ENCODE measurements at places on chromosomes 12 and 14.

GRCh38 chr14:42944284-42944683 lies 1337.6 kb downstream of the LRFN5 start:
- H3K36me3 ChIP-seq = no peaks in the 10 kb centered on the region
- no peak overlapping the region for H3K4me3 ChIP-seq
- no peak for DNase-seq
- H3K27me3 ChIP-seq = no peaks in the 10 kb centered on the region
- H3K27ac ChIP-seq = no peak overlapping the region
- H3K4me1 ChIP-seq = no peaks in the 10 kb centered on the region

DNA sequence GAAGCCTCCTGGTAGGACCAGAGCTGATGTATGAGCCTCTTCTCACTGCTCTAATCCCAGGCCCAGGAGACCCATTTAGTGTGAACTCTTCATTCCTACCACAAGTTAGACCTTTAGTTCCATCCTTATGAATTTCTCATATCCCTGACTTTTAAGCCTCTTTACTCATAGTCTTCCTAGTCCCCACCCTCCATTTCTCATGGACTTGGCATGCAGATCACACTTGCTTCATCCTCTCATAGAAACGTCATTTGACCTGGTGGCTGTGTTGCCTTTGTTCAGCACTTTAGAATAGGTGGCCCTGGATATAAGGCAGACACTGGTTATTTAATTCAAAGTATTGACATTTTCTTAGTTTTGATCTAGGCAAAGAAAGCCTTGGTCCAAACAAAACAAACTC lies 99.5 kb downstream of the SLC16A7 start:
- no peak for DNase-seq
- no peaks in the 10 kb centered on the region for H3K27me3 ChIP-seq
- peaks cover 6% of the 10 kb centered on the region for H3K4me1 ChIP-seq
- H3K4me3 ChIP-seq = no peak overlapping the region
- H3K27ac ChIP-seq = no peak overlapping the region
- peaks cover 15% of the 10 kb centered on the region for H3K36me3 ChIP-seq

DNA sequence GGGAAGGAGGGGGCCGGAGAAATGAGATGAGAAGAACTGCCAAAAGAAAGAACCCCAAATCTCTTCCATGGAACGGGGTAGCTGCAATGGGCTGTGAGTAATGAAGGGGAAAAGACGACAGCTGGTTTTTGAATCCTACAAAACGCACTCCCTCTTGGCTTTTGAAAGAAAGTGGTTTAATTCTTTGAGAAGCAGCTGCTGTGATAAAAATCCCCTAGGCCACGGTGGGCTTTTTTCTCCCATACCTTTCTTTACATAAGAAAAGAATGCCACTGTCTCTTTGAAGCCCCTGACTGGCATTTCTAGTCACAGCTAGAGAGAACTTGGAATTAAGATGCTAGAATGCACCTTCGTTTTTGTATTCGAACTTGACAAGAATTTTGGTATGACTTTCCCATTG lies 486.1 kb downstream of the GLT1D1 start:
- H3K27ac ChIP-seq = no peak overlapping the region
- H3K4me3 ChIP-seq = no peak overlapping the region
- H3K36me3 ChIP-seq = no peaks in the 10 kb centered on the region

DNA sequence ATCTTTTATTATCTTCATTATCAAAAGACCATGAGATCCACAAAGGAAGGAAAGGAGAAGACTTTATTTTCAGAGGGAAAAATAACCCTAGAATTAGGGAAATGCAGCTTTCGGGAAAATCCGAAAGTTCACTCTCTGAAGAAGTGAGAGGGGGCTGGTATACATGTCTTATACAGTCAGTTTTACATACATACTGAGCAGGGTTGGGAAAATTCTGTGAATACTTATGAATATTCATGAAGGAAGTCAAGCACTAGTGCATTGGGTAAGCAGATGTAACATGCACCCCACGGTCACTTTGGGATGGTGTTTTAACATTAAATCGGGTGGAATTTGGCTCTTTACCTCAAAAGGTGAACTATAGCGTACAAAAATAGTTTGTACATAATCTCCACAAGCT lies 15.7 kb upstream of the KLRF1 start:
- H3K4me1 ChIP-seq = peaks cover 17% of the 10 kb centered on the region
- H3K4me3 ChIP-seq = no peak overlapping the region
- H3K27ac ChIP-seq = peak overlapping the region; percentile 2
- DNase-seq = no peak

DNA sequence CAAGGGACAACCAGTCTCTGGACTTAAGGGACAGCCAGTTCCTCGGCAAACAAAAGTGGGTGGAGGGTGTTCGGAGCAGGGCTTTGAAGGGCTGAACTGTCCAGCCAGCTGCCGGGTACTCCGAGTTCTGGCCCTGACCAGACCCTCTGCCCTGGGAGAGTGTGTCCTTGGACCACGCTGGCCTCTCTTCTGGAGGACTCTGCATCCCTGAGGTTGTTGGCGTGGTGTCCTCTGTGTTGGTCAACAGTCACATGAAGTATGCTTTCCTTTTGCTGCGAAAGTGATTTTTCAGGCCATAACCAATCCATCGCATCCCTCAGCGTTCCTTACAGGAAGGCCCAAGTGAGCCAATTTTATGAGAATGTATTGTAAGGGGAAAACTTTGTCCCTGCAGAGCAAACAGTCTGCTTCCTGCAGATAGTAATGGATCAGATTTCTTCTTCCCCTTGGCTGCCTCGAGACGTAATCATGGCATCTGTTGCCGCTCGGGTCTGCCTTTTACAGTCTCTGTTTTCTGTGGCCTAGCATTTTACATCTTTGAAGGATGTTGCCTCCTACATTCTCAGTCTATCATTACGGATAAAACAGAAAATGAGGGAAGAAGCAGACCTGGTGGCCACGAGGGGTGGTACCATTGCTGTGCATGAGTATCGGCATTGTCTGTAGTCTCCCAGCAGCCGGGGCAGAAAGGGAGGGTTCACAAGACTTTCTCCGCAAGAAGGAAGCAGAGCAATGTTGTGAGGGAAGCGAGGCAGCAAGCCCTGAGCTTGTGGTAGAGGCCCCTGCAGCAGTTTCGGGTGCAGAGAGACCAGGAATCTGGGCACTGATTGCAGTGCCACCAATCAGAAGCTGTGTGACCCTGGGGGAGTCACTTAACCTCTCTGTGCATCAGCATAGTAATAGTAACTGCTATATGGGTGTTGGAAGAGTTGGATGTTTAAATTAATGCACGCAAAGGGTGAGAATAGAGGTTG lies 47.4 kb downstream of the SMIM41 start:
- DNase-seq = no peak
- no peaks in the 10 kb centered on the region for H3K36me3 ChIP-seq
- H3K4me3 ChIP-seq = no peak overlapping the region
- H3K27me3 ChIP-seq = peaks cover 9% of the 10 kb centered on the region
- H3K27ac ChIP-seq = no peak overlapping the region

DNA sequence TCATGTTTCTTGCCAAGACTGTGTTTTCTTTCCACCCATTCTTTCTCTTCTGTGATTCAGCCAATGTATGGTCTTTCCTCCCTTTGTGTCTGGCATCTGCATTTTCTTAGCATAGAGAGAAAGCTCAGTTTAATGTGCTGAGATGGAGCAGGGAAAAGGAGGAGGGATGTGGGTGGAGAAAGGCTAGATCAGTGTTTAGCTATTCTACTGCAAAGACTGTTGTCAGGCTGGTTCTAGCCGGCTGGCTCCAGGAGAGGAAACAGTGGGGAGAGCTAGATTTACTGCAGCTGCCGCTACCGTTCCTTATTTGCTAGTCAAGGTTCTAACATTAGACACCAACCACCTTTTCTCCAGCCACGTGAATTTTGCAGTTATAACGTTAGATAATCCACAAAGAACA lies 5.2 kb upstream of the RIMKLB start:
- DNase-seq = no peak
- H3K36me3 ChIP-seq = no peaks in the 10 kb centered on the region
- H3K27me3 ChIP-seq = peaks cover 9% of the 10 kb centered on the region
- H3K4me3 ChIP-seq = no peak overlapping the region
- peaks cover 14% of the 10 kb centered on the region for H3K4me1 ChIP-seq
- H3K27ac ChIP-seq = no peak overlapping the region

DNA sequence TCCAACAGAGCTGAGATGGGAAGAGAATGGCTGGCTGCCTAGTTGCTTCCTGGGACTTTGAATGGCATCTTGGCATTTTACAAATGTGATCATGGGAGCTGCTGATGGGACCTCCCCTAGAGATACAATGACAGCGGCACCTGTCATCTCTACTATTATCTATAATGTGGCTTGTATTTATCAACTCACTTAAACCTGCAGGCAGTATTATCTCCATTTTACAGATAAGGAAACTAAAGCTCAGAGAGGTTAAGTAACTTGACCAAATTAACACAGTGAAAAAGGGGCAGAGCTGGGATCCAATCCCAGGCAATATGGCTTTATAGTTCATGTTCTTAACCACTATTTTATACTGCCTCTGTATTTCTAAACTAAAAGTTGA lies 111.7 kb downstream of the CHST11 start:
- peaks cover 14% of the 10 kb centered on the region for H3K36me3 ChIP-seq
- peaks cover 60% of the 10 kb centered on the region for H3K4me1 ChIP-seq
- no peak for DNase-seq
- H3K27ac ChIP-seq = peak overlapping the region; percentile 44

DNA sequence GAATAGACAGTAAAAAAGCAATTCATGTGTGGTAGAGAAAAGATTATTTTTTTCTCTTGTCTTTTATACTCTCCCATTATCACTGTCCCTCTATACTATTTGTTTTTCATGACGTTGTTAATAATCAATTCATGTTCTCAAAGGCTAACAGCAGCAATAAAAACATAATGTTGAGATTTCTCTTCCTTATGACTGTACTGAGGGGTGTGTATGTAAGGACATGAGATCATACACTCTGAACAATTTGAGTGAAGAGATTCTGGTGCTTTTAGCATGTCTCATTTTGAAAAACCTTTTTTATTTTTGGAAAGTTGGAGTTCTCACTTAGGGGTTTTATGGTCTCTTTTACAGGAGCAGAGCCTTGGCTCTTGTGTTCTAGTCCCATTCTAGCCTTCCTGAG lies 3.8 kb upstream of the TSPAN8 start:
- DNase-seq = no peak
- H3K36me3 ChIP-seq = no peaks in the 10 kb centered on the region
- no peak overlapping the region for H3K4me3 ChIP-seq
- no peaks in the 10 kb centered on the region for H3K27me3 ChIP-seq
- H3K27ac ChIP-seq = no peak overlapping the region
- no peaks in the 10 kb centered on the region for H3K4me1 ChIP-seq

DNA sequence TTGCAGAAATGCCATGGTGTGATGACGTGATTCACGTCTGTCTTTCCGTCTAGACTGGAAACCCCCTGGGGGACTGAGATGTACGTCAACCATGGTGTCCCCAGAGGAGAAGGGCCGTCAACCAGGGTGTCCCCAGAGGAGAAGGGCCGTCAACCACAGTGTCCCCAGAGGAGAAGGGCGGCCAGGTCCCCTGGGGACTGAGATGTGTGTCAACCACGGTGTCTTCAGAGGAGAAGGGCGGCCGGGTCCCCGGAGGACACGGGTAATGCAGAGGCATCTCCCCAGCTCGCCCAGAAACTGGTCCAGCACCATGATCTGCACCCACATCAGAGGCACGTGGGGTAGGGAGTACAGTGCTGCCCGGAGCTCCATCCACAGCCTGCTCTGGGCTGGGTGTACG lies 30.6 kb upstream of the GALNT9 start:
- DNase-seq = no peak
- no peaks in the 10 kb centered on the region for H3K36me3 ChIP-seq
- H3K4me3 ChIP-seq = no peak overlapping the region
- H3K27me3 ChIP-seq = no peaks in the 10 kb centered on the region
- H3K27ac ChIP-seq = no peak overlapping the region

- no peak for DNase-seq
- peaks cover 8% of the 10 kb centered on the region for H3K27me3 ChIP-seq
- no peak overlapping the region for H3K27ac ChIP-seq
- H3K4me1 ChIP-seq = no peaks in the 10 kb centered on the region
Observed at GRCh38 chr14:20524027-20524426, 18.7 kb downstream of the RNASE10 start.

DNA sequence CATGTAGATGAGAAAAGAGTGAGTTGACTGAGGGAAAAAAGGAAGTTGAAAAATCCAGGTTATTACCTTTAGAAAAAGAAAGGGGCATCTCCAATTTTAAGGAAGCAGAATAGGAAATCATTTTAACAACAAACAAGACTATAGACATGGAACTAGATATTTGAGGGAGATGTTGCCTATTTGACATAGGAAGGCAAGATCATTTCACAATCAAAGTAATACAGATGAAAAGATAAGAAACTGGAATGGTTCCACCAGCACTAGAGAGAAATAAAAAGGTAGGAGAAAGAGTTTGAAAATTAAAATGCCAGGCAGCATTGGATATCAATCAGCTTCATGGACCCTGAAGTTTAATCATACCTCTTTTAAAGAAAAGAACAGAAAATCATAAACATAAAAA lies 881.0 kb upstream of the MGAT4C start:
- no peak for DNase-seq
- H3K27me3 ChIP-seq = no peaks in the 10 kb centered on the region
- H3K4me3 ChIP-seq = no peak overlapping the region
- H3K36me3 ChIP-seq = no peaks in the 10 kb centered on the region

DNA sequence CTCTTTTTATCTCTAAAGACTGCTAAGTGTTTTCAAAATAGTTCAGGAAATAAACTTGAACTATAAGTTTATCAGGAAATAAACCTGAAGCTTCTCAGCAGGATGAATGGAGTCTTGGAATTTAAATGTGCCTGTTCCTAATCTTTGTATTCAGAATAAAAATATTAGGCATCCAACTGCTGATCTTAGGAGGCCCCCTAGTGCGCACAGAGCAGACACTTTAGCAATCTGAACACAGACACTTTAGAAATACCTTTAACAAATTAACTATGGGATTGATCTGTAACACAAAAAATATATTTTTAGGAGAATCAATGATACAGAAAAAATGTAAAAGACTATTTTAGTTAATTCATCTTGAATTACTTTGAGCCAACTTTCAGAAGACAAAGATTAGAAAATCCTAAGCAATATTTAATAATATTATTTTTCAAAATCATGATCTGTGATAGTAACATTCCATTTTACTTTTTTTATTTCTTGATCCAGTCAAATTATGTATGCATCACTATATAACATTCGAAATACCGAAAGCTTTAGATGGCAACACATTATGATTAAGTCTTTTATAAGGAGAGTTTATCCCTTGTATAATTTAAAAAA lies 80.9 kb downstream of the SLC41A2 start:
- H3K27me3 ChIP-seq = peaks cover 9% of the 10 kb centered on the region
- H3K4me3 ChIP-seq = no peak overlapping the region
- H3K27ac ChIP-seq = no peak overlapping the region
- DNase-seq = peak; percentile 26
- no peaks in the 10 kb centered on the region for H3K36me3 ChIP-seq

DNA sequence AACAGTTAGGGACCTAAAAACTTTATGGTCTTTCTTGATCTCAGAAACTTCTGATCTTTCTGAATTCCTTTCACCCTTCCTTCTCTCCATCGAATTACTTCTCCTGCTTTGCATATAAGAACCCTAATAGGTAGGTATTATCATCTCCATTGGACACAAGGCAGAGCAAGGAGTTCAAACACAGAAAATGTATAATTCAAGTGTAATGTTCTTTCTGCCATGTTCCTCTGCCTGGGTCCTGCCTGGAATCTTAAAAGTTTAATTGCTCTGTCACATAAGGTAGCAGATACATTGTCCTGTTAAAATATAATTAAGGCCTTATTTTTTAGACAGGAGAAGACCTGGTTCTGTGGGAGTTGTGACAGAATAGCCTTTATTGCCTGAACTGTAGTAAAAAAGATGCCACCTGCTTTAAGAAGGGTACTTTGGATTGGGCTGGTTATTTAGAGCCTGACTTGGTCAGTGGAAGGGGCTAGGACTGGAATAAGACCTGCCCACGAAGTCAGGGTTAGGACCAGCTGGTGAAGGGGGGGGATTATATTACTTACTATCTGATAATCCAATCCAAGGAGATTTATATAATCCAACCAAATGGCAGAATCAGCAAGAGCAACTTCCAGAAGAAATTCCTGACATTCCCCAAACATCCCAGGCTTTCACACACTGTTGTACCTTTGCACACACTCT lies 10.4 kb downstream of the G2E3 start:
- no peak for DNase-seq
- H3K27ac ChIP-seq = no peak overlapping the region
- peaks cover 76% of the 10 kb centered on the region for H3K4me1 ChIP-seq
- no peaks in the 10 kb centered on the region for H3K27me3 ChIP-seq

Measured in activated naive CD8-positive, alpha-beta T cell treated with anti-CD3 and anti-CD28 coated beads, Interleukin-2, amount 50 U/mL, for 24 hours (primary cell).